Right forelimb (tissue), 1 donor: ENCODE measurements at places on chromosomes 5 and 9.
A peak's percentile ranks its signal among the peaks of the same experiment; 100 is the strongest.

GRCh38 chr5:140056880-140057279 lies 13.8 kb upstream of the NRG2 start:
- no peak for DNase-seq

- DNase-seq = peak; percentile 57
These were observed 76.8 kb downstream of the PALM2AKAP2 start for GRCh38 chr9:109856785-109857184.

DNA sequence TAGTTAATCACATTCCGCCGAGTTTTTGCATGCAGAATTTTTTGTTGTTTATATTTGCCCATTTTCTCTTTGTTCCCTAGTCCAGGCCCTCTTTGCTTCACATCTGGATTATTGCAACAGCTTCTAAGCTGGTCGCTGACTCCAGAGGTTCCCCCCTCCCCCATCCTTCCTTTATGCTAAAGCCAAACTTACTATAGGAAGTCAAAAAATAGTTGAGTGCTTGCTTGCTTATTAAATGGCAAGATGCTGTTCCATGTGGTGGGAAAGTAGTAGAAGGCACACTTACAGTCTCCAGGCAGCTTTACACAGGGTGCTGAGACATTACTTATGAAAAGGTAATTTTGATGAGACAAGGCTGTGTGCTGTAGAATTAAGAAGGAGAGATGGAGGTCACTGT lies 1.3 kb downstream of the ZBTB34 start:
- DNase-seq = no peak

- DNase-seq = no peak
These were observed 107.1 kb downstream of the CDH18 start for GRCh38 chr5:19880859-19881436.

- no peak for DNase-seq
These were observed 96.0 kb downstream of the KIAA1958 start for GRCh38 chr9:112582371-112583262.

DNA sequence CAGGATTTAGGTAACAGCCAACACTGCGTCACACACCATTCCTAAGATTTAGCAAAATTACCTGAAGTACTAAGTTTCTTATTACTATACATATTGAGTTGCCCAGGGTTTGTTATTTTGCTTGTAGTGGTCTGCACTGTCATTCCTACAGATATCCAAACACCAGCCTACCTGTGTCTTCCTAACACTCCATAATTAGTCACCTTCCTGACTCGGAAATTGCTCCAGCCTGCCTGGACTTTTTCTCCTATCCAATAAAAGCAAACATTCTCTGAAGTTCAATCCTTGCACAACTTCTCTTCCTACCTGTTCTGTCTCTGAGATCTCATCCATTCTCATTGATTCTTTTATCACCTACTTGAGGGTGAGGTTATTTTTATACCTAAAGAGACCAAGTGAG lies 243.9 kb downstream of the NR2F1-AS1 start:
- no peak for DNase-seq

GRCh38 chr9:135677641-135678168 lies 14.6 kb downstream of the LCN9 start:
- DNase-seq = no peak

GRCh38 chr5:9363026-9363425 lies 182.8 kb downstream of the SEMA5A start:
- DNase-seq = no peak

GRCh38 chr5:144142139-144142823 lies 28.2 kb downstream of the YIPF5 start:
- no peak for DNase-seq

- DNase-seq = no peak
These were observed 88.7 kb downstream of the ANKRD33B start for GRCh38 chr5:10652606-10653005.

DNA sequence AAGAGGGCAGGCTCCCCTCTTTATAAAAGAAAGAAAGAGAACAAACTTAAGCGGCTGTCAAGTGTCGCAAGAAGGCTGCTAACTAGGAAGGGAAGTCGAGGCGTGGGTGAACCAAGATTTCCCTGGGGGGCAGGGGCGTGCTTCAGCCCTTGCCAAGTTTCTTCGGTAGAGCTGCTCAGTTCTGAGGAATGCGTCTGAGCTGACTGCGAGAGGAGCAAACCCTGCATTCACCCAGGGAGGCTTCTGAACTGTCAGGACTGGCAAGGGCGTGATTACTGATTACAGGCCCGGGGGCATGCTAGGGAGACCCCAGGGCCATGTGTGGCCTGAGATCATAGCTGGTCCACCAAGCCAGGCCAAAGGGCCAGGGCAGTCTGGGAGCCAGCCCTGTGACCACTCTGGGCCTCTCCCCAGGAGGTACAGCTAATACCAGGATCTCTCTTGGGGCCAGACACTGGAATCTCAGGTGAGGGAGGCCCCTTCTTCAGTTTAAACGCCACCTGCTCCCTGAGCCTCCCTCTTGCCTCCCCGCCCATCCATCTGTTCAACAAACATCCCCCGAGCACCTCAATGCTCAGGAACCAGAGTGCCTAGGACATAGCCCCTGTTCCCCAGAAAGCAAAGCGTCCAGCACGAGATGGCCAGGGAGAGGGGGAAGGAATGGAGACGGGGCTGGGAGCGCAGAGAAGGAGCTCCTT lies 30.9 kb downstream of the SARDH start:
- peak; percentile 62 for DNase-seq

GRCh38 chr9:33372900-33373299 lies 29.5 kb downstream of the AQP7 start:
- DNase-seq = no peak

- DNase-seq = no peak
These were observed 69.4 kb downstream of the PSMB7 start for GRCh38 chr9:124345751-124346281.

GRCh38 chr9:114718801-114719221 lies 36.8 kb upstream of the TEX48 start:
- no peak for DNase-seq
